ENCODE measurements at places on chromosomes 1 and 21.

DNA sequence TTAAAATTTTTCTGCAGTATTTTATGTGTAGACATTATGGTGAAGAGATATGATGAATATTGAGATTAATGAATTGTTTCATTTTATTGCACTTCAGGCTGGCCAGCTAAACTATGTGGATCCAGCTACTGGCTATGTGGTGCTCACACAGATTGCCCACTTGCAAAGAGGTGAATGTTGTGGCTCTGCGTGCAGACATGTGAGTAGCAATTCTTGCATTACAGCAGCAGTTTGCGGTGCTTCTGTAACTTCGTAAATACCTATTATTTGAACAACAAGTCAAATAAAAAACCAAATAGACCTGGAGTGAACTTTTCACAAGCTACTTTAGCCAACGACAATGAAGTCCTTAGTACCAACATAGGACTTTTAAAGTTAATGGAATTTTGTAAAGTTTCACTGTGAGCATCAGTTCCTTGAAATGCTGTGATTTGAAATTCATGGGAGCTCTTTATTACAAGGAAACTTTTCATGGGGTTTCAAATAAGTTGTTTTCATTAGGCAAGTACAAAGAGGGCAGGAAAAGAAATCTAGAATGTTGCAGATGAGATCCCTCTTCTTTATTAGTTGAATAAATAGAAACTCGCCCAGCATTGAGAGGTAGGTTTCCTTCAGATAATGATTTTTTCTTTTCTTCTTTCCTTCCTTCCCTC is 3.4 kb downstream of the C1orf53 start:
- H3K27me3 ChIP-seq, result peaks cover 33% of the 10 kb centered on the region
- H3K4me3 ChIP-seq, result no peak overlapping the region
- no peaks in the 10 kb centered on the region for H3K36me3 ChIP-seq
- H3K4me1 ChIP-seq, result peaks cover 17% of the 10 kb centered on the region

DNA sequence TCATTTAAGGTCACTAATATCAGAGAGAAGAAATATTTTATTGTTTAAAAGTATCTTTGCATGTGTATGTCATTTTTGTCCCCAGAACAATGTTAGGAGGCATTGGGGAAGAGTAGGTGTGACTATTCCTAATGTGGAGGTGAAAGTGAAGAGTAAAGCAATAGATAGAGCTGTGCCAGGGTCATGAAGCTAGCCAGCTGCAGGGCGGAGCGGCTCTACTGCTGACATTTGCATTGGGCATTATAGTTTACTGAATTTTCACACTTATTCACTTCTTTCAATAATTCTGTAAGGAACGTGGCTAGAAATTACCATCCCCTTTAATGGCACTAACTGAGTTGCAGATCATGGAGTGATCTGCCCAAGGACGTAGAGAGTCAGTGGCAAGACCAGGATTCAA is 35.3 kb downstream of the KCNA2 start:
- DNase-seq, result no peak
- no peaks in the 10 kb centered on the region for H3K4me1 ChIP-seq
- no peak overlapping the region for H3K4me3 ChIP-seq
- peaks cover 17% of the 10 kb centered on the region for H3K27me3 ChIP-seq
- H3K36me3 ChIP-seq, result no peaks in the 10 kb centered on the region

GRCh38 chr1:8397511-8397910 is 79.6 kb downstream of the SLC45A1 start:
- H3K4me1 ChIP-seq, result peaks cover 44% of the 10 kb centered on the region
- no peaks in the 10 kb centered on the region for H3K27me3 ChIP-seq
- DNase-seq, result no peak
- peaks cover 16% of the 10 kb centered on the region for H3K36me3 ChIP-seq
- H3K4me3 ChIP-seq, result peak overlapping the region; percentile 25

- H3K4me1 ChIP-seq, result peaks cover 25% of the 10 kb centered on the region
- DNase-seq, result no peak
- peaks cover 13% of the 10 kb centered on the region for H3K36me3 ChIP-seq
- no peaks in the 10 kb centered on the region for H3K27me3 ChIP-seq
- no peak overlapping the region for H3K27ac ChIP-seq
These were observed 194.6 kb downstream of the TNR start for GRCh38 chr1:175548774-175549173.

GRCh38 chr1:228445843-228446650 is 29.4 kb upstream of the TRIM17 start:
- H3K36me3 ChIP-seq, result no peaks in the 10 kb centered on the region
- H3K27me3 ChIP-seq, result peaks cover 28% of the 10 kb centered on the region
- no peak for DNase-seq
- peak overlapping the region; percentile 82 for H3K4me3 ChIP-seq
- H3K4me1 ChIP-seq, result peaks cover 10% of the 10 kb centered on the region

- H3K4me3 ChIP-seq, result no peak overlapping the region
- DNase-seq, result no peak
- no peak overlapping the region for H3K27ac ChIP-seq
- peaks cover 22% of the 10 kb centered on the region for H3K4me1 ChIP-seq
- H3K27me3 ChIP-seq, result no peaks in the 10 kb centered on the region
- no peaks in the 10 kb centered on the region for H3K36me3 ChIP-seq
These were observed 124.3 kb downstream of the RERE start for GRCh38 chr1:8693107-8693506.

DNA sequence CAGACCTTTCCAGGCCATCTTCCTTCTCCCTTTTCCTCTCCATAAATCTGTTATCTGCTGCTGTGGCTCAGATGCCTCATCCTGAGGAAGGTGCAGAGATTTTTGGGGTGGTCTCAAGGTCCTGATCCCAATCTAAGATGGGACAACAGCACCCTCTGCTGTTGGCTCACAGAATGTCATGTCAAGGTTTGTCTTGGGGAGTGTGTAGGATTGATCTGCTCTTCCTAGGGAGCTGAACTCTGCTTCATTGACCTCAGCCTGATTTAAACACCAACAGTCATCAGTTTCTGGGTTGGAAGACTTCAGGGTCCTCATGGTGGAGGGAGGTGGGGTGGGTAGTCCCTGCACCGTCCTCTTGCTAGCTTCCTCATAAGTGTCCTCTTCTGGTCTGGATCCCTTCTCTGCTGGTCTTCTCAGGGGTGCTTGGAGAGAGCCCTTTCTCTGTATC is 62.8 kb upstream of the LAX1 start:
- peak overlapping the region; percentile 12 for H3K27ac ChIP-seq
- H3K4me3 ChIP-seq, result no peak overlapping the region
- DNase-seq, result peak; percentile 74
- H3K4me1 ChIP-seq, result peaks cover 17% of the 10 kb centered on the region

DNA sequence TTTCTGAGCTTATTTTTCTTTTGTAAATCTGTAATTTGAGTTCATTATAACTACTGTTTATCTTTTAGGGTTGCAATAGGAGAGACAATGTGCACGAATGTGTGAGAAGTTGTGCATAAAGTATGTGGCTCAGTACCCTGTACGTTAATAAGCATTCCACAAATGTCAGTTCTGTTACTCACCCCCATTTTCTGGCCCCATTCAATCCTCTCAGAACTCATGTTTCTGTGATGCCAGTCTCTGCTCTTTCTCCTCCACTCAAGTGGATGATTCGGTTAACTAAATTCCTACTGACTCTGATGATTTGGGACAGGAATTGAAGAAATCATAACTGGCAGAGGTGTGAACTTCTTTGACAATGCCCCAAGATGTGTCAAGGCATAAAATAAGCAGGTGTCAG is 10.2 kb upstream of the DMRTB1 start:
- no peak for DNase-seq
- no peak overlapping the region for H3K4me3 ChIP-seq
- peaks cover 3% of the 10 kb centered on the region for H3K27me3 ChIP-seq

DNA sequence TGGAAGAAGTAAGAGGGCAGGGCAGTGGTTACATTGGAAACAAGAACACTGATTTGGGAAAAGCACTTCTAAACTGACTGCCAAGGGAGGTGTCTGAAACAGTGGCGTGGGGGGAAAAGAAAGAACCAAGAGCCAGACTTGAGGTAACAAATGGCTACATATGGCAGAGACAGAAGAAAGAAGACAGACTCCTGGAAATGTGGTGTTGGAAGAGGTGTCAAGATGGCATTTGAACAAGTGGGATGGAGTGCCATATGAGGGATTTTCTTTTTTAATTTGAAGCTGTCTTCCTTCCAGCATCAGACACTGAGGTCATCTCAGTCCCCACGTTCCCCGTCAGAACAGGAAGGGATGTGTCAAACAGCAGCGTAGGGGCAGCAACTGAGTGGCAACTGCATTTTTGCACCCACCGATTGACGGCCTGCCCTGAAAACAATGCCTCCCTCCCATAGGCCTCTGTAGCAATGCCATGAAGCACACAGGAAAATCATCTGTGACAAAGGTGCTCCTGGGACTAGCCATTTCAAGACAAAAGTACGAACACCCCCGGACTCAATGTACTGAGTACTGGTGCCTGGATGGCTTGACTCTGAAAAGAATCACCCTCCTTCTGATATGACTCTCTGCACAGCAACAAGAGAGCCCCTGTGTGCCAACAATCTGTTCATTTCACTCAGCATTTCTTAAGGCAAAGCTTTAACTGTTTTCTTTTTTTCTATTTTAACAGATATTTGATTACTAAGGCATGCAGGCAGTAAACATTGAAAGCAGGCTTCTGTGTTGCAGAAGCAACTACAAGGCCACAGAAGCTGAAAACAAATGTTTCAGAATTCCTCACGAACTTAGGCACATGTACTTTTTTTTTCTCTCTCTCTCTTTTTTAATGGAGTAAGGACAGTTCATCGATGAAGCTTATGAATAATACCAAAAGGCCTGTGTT is 37.0 kb downstream of the LPAR3 start:
- no peak for DNase-seq
- H3K27me3 ChIP-seq, result no peaks in the 10 kb centered on the region
- H3K4me3 ChIP-seq, result no peak overlapping the region
- no peak overlapping the region for H3K27ac ChIP-seq
- H3K4me1 ChIP-seq, result peaks cover 10% of the 10 kb centered on the region
- no peaks in the 10 kb centered on the region for H3K36me3 ChIP-seq

- DNase-seq, result no peak
These were observed at the start of gene MASP2 for GRCh38 chr1:11046625-11047365. MASP2 (minus strand) TSS chr1:11047239; CDS start chr1:11047207, 32 bp downstream.

- H3K27me3 ChIP-seq, result no peaks in the 10 kb centered on the region
- H3K4me1 ChIP-seq, result peaks cover 2% of the 10 kb centered on the region
- H3K27ac ChIP-seq, result no peak overlapping the region
- DNase-seq, result no peak
- no peak overlapping the region for H3K4me3 ChIP-seq
- H3K36me3 ChIP-seq, result peaks cover 16% of the 10 kb centered on the region
These were observed 23.4 kb downstream of the COA7 start for GRCh38 chr1:52674497-52675384.

DNA sequence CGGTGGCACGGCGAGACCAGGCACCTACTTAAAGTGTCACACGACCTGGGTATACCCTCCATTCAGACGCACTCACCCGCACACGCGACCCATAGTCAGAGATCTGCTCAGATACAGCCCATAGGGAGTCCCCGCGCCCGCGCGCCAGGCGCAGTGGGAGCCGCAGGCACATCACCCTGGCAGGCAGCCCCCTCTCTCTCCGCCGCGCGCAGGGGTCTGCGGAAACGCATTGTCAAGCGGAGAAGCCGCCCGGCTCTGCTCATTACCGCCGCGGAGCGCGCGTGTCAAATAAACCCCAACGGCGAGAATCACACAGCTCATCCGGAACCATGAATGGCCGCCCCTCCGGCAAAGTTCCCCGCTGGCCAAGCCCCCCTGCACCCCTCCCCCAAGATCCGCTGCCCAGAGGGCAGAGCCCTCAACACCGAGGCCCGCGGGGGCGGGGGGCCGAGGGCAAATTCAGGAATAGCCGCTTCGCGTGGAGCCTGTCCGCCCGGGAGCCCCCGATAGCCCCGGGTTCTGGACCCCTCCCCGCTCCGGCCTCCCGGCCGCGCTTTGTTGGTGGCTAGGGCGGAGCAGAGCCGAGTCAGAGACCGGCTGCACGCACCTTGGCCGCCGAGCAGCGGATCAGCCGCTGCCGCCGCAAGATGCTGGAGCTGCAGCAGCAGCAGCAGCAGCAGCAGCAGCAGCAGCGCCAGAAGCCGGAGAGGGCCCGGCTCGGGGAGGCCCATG is 522 bp downstream of the LRP8 start:
- H3K27ac ChIP-seq, result peak overlapping the region; percentile 79
- H3K27me3 ChIP-seq, result no peaks in the 10 kb centered on the region
- peaks cover 11% of the 10 kb centered on the region for H3K4me1 ChIP-seq
- peak overlapping the region; percentile 92 for H3K4me3 ChIP-seq
- DNase-seq, result peak; percentile 32
